ENCODE measurements at places on chromosomes 1 and 21.

DNA sequence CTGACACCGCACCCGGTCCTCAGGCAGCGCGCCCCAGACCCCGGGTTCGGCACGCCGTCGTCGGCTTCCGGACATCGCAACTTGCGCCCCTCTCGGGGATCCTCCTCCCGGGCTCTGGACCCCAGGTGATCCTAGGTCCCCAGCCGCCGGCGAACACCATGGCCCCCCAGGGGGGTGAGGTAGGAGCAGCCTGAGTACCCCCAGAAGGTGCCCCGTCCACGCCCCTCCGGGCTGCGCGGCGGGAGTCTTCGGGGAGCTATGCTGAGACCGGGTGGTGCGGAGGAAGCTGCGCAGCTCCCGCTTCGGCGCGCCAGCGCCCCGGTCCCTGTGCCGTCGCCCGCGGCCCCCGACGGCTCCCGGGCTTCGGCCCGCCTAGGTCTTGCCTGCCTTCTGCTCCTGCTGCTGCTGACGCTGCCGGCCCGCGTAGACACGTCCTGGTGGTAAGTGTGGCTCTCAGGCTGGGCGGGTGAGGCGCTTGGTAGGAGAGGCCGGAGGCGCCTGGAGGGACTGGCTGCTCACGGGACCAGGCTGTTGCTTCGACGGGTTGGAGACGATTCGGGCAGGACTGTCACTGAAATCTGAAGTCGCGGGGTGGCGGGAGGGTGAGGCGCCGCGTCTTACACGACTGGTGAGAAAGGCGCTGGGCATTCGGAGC, 367 bp downstream of the WNT2B start:
- no peak for DNase-seq

GRCh38 chr1:205515781-205516253, 11.3 kb downstream of the CDK18 start:
- no peak for DNase-seq

DNA sequence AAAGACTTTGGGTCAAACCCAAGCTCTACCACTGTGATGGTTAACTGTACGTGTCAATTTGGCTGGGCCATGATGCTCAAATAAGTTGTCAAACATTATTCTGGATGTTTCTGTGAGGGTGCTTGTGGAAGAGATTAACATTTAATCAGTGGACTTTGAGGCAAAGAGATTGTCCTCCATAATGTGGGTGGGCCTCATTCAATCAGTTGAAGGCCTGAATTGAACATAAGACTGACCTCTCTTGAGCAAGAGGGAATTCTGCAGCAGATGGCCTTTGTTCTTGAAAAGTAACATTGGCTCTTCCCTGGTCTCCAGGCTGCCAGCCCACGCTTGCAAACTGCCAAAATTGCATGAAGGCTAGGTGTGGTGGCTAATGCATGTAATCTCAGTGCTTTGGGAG, 94.5 kb upstream of the SPATA6 start:
- no peak for DNase-seq

GRCh38 chr1:212753749-212754148, 37.8 kb downstream of the NSL1 start:
- DNase-seq = no peak

DNA sequence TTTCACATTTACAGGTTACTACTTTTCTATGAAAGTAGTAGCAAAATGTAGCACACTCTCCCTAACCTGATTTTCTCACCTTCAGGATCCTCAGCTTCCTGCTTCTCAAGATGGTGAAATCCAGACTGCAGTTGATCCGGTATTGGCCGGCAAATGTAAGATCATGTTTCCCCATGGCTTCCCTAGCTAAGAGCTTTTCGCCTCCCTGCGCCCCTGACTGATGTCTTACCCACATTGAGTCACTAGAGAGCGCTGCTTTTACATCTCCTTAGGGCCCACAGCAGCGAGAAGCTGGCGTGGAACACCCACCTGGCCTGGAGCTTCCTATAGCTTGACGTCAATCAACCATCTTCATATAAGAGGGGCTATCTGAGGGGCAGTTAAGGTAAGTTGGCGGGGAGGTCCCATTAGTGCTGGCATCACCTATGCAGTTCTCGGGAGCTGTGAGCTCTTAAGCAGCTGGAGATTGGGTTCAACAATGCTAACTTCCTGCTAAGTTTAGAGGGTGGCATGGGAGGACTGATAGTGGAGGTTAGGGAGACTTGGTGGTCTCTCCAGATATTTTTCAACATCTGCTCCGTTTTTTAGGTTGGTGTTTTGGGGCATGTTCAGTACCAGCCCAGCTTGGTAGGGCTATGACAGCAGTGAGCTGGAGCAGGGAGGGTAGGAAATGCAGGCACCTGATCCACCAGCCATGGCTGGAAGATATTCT, 5.5 kb downstream of the PTPN7 start:
- no peak for DNase-seq

DNA sequence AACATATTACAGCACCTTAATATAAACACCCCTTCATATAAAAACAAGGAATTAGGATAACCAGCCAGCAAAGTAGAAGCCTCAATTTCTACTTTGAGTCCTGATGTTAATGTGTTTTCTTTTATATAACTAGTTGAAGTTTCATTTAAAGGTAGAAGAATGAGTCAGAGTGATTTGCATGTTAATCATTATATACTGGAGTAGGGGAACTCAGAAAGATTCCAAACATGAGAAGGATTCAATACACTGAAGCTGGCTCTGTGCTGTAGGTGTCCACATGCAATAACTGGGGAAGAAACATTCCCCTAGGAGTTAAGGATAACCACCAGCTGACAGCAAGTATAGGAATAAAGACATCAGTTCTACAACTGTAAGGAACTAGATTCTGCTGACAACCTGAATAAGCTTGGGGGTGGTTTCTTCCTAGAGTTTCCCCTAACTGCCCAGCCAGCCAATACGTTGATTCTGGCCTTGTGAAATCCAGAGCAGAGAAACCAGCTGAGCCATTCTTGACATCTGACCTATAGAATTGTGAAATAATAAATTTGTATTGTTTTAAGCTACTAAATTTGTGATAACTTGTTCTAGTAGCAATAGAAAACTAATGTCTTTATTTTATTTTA, 33.4 kb upstream of the RNPC3 start:
- DNase-seq = no peak

DNA sequence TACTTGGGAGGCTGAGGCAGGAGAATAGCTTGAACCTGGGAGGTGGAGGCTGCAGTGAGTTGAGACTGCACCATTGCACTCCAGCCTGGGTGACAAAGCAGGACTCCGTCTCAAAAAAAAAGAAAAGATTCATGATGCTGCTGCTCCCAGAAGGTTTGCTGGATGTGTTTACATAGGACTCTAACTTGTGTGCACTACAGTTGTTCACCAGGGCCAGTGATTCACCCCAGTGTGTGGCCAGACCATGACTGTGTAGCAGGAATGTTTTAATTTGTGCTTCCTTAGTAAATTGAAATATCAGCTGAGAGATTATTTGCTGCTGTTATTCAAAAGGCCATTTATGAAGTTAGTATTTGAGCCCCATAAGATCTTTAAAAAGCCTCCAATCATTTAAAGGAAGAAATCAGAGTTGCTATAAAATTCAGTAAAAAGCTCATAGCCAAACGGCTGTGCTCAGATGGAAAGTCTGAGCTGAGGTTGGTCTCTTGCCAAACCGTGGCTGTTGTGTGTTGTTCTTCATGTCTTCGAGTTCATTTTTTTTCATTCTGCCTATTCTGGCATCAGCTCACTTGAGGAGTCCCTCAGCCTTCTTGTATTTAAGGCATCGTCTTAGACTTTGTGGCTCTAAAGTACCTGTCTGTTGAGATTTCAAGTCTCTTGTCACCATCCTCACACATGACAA, 18.1 kb upstream of the PGD start:
- DNase-seq = no peak

DNA sequence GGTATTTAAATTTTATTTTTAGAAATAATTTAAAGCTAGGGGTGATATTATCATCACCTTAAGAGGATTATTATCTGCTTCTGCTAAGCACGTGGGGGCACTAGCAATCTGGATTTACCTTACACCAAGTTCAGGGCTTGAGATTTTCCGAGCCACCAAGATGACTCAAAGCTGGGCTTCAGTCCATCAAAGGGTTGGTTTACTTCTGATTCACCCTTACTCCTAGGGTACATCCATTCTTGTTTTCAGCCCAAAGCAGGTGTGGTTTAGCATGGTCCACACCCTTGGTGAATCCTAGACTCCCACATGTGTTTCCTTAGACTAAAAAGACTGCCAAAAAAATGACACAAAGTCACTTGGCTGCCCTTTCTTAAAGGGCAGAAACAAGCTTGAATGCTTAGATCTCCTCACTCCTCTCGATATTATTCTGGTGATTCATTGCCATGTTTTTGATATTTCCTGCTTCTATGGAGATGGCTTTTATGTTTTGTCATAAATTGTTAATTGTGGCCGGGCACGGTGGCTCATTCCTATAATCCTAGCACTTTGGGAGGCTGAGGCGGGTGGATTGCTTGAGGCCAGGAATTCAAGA, 9.8 kb upstream of the PRSS38 start:
- DNase-seq = no peak

DNA sequence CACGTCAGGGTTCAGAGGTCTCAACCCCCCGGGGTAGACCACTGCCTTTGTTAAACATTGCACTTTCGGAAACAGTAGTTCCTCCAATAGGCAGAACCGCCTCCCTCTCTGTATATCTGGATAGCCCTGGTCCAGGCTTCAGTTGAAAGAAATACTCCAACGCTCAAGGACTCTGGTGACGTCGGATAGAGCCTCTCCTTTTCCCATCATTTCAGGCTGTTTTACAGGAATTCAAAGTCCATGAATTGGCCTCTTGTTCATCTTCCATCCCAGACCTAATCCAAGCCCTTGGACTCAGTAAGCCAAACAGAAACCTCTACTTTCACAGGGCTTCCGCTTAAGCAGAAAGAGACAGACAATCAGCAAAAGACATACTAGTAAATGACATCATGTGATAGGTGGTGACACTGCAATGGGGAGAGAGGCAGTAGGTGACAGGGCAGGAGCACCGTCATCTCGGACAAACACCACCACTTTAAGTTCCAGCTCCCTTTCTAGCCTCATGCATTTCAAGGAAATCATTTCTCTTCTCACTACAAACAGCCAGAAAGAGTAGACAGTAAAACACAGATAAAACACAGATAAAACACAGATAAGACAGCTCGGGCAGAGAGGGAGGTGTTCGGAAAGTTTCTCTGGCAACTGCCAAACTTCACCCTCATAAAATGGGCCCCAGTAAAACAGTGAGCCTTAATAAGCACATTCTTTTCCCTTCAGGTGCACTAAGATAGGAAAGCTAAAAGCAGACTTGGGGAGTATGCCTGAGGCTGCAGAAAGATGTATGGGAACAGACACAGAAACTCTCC, 2.3 kb upstream of the PLA2G2A start:
- DNase-seq = no peak

DNA sequence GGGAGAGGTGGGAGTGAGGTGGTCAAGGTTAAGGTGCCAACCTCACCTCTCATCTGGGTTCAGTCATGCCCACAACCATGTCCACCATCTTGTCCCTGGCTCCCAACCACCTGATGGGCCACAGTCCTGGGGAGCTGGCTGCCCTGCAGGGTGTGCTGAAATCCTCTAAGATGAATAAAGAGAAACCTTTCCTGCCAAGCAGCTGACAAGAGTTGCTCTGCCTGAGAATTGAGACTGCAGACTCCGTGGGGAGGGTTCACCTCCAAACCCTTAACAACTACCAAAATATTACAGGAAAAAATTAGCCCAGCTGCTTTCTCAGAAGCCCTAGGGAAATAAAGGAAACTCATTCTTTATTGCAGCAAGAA, 15.2 kb upstream of the FGR start:
- DNase-seq = no peak

DNA sequence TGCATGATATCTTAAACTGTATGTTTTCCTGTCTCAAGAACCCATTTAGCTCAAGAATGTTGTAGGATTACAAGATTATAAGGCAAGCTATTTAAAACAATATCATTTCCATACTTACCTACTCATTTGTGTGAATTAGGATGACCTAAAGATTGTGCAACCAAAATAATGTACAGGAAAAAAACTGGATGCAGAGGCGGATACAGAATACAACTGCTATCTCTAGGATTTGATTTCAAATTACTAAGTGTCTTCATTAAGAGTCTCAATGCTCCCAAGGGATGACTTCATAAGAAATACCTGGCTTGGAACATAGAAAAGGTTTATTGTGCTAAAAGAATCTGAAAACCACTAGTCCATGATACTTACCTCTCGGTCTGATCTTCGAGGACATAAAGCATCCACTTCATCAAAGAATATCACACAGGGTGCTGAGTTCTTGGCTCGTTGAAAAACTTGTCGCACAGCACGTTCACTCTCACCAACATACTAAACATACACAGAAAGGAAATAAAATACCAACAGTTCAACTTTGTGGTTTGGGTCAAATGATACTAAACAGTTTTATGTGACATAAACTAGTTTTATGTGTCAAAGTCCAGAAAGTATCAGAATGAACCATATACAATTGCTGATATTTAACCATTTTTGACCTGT, 54.9 kb downstream of the NVL start:
- no peak for DNase-seq

DNA sequence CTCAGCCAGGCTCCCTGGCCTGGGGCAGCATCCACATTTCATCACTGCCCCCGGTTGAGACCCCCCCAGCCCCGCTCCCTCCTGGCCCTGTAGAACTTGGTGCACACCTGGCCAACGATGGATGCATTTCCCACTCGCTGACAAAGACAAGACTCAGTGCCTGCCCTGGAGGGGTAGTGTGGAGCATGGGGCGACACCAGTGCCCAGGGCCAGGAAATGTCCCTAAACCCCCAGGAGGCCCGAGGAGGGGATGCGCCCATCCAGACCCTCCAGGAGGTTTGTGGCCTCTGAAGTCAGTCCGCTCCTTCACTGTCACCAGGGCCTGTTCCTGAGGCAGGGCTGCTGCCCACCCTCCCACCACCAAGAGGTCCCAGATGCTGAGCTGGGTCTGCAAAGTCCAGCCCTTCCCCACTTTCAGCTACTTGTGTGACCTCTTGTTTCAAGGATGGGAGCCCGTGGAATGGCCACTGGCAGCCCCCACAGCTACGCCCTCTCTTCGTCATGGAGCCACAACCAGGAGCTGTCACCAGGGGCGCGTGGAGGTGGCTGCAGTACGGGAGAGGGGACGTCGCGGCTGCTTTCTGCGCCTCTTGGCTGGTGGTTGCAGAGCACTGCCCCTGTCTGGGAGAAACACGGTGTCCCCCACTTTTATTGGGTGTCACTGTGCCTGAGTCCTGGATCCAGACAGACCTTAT, 35.7 kb downstream of the AJAP1 start:
- DNase-seq = no peak

- DNase-seq = no peak
Observed at GRCh38 chr1:165483412-165483811, 38.5 kb upstream of the RXRG start.

GRCh38 chr1:201266276-201266675, 17.0 kb upstream of the PKP1 start:
- no peak for DNase-seq

GRCh38 chr1:226611301-226611700, 62.7 kb downstream of the STUM start:
- DNase-seq = no peak

- DNase-seq = no peak
Observed at GRCh38 chr1:233440951-233441401, 113.5 kb downstream of the MAP3K21 start.

- DNase-seq = no peak
Observed at GRCh38 chr1:226665505-226666163, 73.4 kb downstream of the ITPKB start.

- no peak for DNase-seq
Observed at GRCh38 chr1:59520827-59521418, 224.0 kb downstream of the FGGY start.

All from naive thymus-derived CD8-positive, alpha-beta T cell (primary cell).